ENCODE measurements at places on chromosomes 6 and 20.

GRCh38 chr6:106538145-106538544 is 91.2 kb downstream of the RTN4IP1 start:
- DNase-seq, result no peak

- DNase-seq, result no peak
Measured at GRCh38 chr6:44842616-44843015, 455.1 kb downstream of the CDC5L start.

DNA sequence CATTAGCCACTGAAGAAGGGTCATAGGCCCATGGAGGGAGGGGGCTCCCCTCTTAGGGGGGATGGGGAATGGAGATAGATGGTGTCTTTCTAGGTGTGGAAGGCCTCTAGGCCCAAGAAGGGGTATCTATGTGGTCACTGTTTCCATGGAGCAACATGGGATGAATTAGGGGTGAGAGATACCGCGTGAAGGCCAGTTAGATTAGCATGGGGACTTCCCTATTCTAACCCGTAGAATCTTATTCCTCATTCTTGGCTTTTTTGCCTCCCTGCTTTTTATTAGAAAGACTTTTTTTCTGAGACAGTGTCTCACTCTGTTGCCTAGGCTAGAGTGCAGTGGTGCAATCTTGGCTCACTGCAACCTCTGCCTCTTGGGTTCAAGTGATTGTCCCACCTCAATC is 3.2 kb downstream of the RAB44 start:
- DNase-seq, result no peak

- no peak for DNase-seq
Measured at GRCh38 chr6:37068356-37069270, 63.2 kb downstream of the FGD2 start.

DNA sequence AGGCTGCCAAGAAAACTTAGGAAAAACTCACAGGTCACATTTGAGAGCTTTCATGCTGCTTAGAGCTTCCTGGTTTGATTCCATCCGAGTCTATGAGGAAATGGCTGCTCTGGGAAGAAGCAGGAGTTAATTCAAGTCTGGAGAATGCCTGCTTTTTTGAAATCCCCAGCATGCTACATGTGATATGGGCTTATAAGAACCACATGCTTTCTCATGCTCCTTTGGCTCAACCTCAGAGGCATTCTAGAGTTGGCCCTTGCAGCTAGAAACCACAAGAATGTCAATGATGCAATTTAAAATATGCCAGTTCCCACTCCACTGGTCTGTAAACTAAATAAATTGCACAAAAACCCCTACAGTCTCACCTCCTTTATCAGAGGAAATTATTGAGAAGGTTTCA is 142.9 kb upstream of the OLIG3 start:
- no peak for DNase-seq

GRCh38 chr6:23529902-23530301 is 596.1 kb upstream of the NRSN1 start:
- no peak for DNase-seq

DNA sequence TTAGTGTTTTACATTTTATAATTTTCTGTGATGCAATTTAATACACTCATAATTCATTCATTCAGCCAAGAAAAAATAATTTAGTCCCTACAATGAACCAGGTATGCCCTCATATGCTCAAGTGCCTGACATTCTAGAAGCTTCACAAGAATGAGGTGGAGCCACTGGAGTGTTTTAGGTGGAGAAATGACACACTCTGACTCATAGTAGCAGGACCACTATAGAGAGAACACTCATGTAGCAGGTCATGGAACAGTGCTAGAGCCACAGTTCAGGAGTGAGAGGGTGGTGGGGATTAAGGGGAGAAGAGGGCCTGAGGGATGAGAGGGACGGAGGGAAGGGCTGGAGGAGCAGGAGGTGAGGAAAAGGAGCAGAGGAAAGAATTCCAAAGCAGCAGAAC is 1.4 kb upstream of the HLA-G start:
- no peak for DNase-seq

GRCh38 chr6:133966654-133967329 is 13.8 kb downstream of the TBPL1 start:
- DNase-seq, result no peak

DNA sequence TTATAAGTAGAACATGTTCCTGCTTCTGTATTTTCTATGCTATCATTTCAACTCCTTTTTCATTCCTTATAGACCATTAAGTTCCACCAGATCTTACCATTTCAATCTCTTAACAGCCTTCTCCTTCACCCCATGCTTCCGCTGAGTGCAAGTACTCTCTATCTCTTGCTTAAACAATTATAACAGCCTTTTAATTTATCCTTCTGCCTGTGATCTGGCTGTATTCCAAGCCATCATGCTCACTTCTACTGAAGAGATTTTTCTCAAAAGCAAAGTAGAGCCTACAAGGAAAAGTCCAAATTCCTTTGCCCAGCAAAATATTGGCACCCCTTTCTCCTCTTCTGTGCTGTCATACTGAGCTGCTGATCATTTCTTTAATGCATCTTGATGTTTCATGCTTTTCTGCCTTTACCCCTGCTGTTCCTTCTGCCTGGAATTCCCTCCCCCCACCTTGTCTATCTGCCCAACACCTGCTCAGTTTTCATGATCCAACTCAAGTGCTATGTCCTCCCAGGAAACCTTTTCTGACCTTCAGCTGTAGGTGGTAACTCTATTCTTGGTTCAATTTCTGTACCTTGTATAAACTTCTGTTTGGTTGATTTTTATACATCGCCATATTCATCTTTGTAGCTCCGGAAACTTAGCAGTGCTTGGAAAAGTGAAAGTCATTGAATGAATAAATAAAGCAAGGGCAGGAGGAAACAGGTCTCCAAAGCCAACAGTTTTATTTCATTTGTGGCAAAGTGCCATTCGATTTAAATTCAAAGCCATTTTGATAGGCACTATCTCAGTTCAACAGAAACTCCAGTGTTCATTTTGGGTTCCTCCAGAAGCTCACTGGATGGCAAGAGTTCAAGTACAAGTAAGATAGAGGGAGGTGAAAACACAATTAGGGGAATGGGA is 10.5 kb upstream of the BMP2 start:
- DNase-seq, result peak; percentile 75

- peak; percentile 25 for DNase-seq
Measured at GRCh38 chr20:40741507-40742106, 52.6 kb upstream of the MAFB start.

DNA sequence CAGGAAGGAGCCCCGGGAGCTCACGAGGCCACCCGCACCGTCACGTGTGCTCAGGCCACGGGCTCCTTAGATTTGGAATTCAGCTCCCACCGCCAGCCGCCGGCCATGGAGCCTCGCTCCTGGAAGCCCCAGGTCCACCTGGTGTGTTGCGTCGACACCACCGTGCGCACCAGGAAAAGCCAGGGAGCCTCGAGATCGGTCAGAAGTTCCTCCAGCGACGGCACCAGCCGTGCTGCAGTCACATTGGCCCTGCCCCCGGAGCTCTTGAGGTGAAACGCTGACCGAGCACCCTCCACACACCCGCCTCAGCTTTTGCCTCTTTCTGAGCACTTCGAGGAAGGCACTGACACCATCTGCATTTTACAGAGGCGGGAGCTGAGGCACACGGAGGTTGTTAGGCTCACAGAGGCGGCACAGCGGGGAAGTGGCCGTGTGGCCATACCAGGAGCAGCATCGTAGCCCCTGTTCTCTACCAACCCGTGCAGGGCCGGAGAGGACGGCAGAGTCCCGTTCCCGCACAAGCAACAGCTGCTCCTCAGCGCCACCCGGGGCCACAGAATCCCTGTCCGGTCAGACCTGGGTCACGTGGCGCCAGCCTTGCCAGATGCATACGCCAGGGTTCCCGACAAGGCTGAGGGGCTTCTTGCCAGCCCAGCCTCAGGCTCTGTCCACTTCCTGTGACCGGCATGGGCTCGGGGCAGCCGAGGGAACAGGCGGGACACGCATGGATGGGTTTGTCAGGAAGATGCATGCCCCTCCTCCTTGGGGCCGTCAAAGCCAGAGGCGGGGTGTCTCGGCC is 7.6 kb downstream of the NKAIN4 start:
- no peak for DNase-seq

DNA sequence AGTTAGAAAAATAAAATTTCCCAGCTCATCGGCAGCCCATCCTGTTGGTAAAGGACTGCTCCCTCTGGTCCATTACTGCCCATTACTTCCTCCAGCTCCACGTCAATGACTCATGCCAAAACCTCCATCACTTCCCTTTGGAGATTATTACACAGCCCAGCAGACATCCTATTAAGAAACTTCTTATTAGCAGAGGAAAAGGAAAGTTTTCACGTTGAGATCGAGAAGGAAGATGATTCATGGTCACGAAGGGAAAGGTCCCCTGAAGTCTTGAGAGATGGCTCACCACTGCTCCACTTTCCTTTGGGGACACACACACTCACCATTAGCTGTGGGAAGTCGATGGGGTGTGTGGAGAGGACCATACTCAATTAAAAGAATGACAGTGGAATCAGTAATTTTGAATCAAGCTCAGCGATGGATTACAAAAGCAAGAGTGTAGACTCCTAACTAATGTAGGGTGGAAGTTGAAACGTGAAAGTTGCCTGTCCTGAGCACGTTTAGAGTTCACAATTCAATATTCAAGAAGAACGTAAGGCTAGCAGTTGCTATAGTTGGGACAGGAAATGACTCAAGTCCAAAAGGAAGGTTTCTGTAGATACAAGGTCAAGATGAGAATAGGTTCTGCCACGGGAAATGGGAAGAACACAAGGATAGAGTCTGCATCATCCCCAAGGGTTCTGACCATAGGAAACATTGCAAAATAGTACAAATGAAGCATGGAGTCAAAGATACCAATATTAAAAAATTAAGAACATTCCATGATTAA is 21.6 kb downstream of the SASH1 start:
- DNase-seq, result no peak

GRCh38 chr6:72316675-72317380 is 305.0 kb upstream of the KCNQ5 start:
- no peak for DNase-seq

DNA sequence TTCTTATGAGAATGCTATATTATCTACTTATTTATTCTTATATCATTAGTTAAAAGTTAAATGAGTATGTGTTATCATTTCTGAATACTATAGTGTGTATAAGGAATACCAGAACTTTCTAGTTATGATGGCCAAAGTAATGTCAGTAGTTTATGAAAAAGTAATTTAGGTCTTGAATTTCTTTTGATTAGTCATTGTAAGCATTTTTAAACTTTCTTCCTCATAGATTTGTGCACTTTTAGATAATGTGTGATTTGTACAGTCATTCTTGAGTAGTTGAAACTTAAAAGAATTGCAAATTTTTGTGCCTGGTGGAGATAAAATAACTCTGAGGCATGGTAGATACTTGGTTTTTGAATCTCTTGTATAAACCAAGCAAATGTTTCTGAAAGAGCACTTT is 311.3 kb downstream of the CDKAL1 start:
- no peak for DNase-seq

- no peak for DNase-seq
Measured at GRCh38 chr20:48247961-48248360, 462.7 kb upstream of the SULF2 start.

- no peak for DNase-seq
Measured at GRCh38 chr6:114030767-114031166, 59.8 kb upstream of the HDAC2 start.

GRCh38 chr20:19885939-19886660 is 128.0 kb downstream of the RIN2 start:
- no peak for DNase-seq

GRCh38 chr20:4607287-4607713 is 114.4 kb upstream of the PRND start:
- DNase-seq, result peak; percentile 70

- DNase-seq, result no peak
Measured at GRCh38 chr20:24169256-24169655, 180.7 kb upstream of the GGTLC1 start.
